ENCODE measurements at places on chromosomes 6 and 20.

DNA sequence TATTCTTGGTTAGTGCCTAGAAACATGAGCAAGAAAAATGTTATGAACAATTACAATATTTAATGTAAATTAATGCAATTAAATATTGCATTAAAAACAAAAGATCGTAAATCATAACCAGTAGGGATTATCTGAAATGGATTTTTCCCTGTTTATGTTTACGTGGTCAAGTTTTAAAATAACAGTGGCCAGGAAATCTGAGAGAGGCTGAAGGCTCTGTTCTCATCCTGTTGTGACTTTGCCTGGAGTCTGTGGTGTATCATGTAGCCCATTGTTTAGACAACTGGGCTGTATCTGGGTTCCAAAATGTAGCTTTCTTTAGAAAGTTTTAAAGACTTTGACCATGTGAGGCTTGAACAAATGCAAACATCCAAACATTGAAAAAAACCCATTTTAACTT, 2.4 kb downstream of the MYO6 start:
- DNase-seq: no peak

DNA sequence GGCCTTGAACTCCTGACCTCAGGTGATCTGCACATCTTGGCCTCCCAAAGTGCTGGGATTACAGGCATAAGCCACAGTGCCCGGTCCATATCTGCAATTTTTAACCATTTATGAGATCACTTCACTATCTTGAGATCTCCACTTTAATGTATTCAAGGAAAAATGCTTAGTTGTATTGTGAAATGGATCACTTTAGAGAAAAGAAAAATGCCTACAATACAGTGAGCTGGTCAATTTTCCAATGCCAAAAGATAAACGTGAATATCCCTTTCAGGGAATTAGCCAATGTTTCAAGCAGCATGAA, 82.8 kb upstream of the ZNF217 start:
- DNase-seq: no peak

DNA sequence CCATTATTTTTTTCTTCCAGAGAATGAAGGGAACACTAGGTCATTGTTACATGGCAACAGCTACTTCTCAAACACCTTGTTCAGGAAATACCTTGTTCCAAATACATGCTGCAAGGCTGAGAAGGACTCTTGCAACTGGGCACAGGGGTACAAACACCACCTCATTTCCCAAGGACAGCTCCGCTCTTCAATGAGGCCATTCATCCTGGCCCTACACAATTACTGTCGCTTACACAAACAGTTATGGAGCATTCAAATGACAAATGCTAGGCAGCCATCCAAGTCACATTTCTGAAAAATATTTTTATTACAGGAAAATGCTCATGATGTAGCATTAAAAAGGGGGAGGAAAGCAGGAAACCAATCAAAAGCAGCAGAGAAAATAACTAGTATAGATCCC, 611.9 kb downstream of the DHX35 start:
- DNase-seq: no peak

- DNase-seq: no peak
These were observed 22.0 kb downstream of the SOX4 start for GRCh38 chr6:21615504-21615903.

DNA sequence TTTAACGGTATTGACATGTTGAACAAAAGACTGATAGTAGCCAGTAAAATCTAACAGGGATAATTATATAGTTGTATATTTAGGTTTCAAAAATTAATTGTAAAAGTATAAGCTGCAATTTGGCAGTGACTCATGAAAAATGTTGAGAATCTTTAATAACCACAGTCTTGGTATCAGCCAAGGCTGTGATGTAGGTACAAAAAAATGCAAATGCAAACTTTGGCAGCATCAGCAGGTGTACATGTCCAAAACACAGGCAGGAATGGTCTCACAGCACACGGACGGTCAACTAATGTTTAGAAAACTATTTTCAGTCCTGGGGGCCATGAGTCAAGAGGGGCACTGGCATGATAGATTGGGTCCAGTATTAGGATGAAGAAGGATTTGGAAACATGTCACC, 58.5 kb upstream of the BEND3 start:
- DNase-seq: no peak

- no peak for DNase-seq
These were observed 40.2 kb downstream of the TOP1 start for GRCh38 chr20:41068806-41069205.

DNA sequence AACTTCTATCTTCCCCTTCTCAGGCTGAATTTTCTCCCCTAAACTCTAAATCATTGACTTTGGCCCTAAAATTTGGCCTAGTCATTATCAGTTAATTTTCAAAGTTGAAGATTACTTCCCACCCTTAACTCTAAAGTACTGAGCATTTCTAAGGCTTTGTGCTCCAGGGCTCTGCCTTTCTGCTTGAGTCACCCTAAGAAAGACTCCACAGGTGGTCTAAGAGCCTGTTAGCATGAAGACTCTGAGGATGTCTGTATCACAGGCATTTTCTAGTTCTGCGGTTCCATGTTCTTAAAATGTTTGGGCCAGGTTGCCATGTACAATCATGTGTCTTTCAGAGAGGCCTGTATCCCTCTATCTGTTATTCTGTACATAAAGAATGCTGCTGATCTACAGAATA, 808.1 kb upstream of the MANEA start:
- DNase-seq: no peak

DNA sequence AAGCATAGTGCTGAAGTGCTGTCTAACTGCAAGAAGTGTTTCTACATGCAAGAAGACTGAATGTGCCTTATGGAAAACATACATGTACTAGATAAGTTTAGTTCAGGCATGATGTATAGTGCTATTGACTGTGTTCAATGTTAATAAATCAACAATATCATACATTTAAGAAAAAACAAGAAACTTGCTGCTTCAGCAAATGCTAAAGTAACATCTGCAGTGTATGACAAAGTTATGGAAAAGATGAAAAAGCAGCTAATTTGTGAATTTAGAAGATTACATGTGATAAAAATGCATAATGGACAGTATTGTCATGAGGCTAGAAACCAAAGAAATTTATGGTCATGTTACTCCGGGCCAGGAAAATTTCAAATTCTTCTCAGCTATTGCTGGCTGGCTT, 174.9 kb upstream of the SPTLC3 start:
- DNase-seq: no peak

DNA sequence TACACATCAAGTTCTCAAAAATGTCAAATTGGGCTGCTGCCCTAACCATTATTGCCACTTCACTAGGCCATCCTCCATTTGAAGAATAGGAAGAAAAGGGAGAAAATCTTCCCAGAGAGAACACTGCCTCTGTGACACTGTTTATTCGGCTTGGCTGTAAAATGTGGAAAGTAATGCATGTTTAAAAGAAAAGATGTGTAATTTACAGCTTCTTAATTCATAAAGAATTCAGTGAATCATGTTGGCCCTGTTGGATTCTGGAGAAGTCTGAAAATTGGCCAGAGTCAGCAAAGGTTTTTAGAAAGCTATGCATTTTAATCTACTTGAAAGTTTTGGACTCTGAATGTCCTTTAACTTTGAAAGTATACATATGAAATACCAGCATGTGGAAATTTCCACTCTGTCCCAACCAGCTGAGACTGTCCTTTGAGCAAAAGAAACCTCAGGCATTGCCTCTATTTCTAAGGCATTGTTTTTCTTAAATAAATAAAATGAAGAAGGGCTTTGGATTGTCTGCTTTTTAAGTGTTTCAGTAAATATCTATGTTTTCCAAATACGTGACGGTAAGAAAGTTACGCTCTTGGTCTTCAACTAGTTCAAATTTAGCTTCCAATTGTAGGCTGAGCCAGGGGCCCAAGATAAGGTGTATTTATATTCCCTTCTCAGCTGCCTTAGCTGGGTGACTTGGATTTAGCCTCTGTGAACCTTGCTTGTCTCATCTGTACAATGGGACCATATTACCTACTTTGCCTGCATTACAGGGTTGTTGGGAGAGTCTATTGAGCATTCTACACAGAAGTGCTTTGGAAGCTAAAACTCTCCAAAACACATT, 222.2 kb downstream of the UST start:
- DNase-seq: no peak

- DNase-seq: no peak
These were observed 146.7 kb upstream of the TAB2 start for GRCh38 chr6:149170564-149171452.

DNA sequence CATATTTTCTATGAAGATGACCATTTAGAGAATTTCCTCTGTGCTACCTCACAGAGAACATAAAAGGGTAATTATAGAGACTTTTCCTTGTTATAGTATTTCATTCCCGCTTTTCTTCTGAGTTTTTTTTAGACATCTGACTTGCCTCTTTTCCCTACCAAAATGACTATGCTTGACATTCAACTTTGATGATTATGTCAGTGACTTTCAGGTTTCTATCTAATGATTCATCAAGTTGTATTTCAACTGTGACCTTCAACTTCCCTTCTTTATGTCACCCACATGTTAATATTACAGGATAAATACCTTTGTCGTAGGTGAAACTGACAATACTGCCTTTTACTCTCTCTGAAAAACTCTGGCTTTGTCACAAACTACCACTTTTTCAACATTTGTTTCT, 95.3 kb downstream of the MLIP start:
- no peak for DNase-seq

GRCh38 chr6:152420696-152421095, 216.5 kb downstream of the SYNE1 start:
- DNase-seq: no peak

DNA sequence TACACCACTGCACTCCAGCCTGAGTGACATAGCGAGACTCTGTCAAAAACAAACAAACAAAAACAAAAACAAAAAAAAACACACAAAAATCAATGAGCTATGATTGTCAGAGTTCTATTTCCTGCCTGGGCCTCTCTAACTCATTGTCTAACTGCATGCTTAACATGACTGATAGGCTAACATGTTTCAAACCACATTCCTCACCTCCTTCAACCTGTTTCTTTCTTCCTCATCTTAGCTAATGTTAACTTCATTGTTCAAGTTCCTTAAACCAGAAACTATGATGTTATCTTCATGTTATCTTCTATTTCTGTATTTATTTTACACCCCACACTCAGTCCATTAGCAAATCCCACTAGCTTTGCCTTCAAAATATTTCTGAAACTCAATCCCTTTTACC, 41.5 kb downstream of the BEND6 start:
- DNase-seq: no peak

DNA sequence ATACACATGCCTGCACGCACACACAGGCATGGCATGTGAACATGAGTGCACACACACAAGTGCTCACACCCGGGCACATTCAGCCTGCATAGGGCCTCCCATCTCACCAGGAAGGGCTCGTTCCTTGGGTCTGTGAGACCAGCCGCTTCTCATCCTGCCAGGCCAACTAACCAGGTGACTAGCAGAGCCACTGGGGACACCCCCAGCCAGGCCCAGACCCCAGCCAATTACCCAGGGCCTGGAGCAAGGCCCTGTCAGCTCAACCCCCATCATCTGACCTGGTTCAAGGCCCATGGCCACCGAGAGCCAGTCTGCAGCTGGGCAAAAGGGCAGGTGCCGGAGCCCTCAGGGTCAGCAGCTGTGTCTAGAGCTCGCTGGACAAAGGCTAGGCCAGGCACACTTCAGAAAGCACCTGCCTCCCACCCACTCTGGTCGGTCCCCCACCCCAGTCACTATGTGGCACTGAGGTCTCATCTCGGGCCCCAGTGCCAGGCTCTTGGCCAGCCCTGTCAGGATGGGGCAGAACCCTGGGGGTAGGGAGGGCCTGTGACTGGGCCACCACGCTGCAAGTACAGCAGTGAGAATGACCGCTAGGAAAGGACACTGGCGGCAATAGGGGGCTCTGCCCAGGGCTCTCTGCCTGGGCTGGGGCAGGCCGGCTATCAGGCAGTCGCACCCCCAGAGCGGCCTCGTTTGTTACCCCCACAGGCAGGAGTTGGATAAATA, 26.8 kb upstream of the MRGBP start:
- DNase-seq: no peak

- no peak for DNase-seq
These were observed 48.4 kb downstream of the EZR start for GRCh38 chr6:158770533-158771330.

GRCh38 chr20:20803011-20803410, 90.6 kb upstream of the RALGAPA2 start:
- DNase-seq: no peak

GRCh38 chr6:67888886-67889681, 746.0 kb upstream of the ADGRB3 start:
- no peak for DNase-seq

- no peak for DNase-seq
These were observed 5.2 kb downstream of the EBF4 start for GRCh38 chr20:2697768-2698167.

GRCh38 chr20:38985060-38985459, 22.9 kb downstream of the DHX35 start:
- no peak for DNase-seq

DNA sequence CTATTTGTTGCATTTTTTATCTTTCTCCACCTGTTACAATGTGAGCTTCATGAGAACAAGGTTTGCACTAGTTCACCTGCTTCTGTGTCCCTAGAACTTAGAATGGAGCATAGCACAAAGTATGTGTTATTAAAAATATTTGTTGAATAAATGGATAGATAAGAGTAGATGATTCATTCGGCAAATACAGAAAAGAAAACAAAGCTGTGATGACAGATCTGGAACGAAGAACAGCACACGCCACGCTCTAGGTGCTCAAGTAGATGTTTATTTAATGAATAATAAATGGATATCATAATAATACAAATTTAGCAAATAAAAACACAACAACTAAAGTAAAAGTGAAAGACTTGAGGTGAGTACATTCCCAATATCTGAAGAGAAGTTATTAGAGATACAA, 273.1 kb downstream of the HAO1 start:
- no peak for DNase-seq

DNA sequence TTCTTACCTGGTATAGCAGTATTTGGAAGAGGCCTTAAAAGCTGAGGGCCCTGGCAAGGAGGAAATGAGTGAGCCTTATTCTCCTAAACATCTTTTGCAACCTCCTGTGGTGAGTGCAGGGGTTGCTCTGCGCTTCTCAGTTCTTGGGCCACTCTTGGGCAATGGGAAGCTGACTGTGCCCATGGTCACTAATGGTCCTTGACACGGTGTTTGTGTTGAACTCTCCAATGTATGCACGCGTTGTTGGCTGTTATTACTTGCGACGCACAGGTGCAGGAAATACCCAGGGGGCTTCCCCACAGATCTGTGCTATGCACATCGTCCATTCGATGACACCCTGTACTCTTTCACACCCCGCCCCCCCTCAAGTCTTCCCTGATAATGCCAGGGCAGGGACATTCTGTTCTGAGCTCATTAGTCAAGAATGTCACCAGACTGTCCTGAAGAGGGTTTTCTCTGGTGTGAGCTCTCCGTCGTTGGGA, 79.7 kb downstream of the EDN1 start:
- no peak for DNase-seq

DNA sequence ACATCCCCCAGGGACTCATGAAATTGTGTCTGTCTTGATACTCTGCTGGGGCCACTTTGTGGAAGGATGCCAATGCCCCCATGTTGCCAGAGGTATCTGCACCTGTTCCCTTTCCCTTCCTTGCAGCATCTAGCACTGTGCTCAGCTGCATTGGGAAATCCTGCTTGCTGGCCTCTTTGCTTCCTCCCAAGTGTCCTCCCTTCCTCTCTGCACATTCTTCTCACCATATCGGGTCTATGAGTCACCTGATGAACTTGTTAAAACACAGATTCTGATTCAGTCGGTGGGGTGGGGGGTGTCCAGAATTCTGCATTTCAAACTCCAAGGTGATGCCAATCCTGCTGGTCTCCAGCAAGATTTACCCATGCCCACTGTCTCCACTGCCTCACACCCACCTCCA, 467.8 kb downstream of the PTPRT start:
- no peak for DNase-seq

GRCh38 chr6:163180874-163181541, 233.5 kb upstream of the QKI start:
- DNase-seq: peak; percentile 85
